ENCODE measurements at places on chromosomes 1 and 21.

GRCh38 chr1:75991497-75992114 lies 59.4 kb upstream of the ASB17 start:
- peak; percentile 85 for DNase-seq

- no peak for DNase-seq
These were observed 17.6 kb downstream of the ENO1 start for GRCh38 chr1:8860738-8861516.

- peak; percentile 11 for DNase-seq
These were observed 273.4 kb upstream of the CACYBP start for GRCh38 chr1:174726167-174726879.

DNA sequence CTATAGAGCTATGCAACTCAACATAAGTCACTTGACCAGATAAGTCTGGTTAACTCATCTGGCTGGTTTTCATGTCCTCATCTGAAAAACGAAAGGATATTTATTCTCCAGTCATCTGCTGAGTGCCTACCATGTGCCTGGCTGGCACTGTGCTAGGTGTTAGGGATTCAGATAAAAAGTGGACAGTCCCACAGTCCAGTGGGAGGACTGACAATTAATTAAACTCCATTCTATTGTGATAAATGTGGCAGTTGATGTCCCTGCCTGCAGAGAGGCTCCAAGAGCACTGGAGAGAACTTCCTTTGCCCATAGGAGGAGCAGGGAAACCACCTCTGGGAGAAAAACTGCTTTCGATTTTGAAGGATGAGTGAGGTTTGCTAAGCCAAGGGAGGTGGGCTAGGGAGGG lies 5.4 kb downstream of the NUAK2 start:
- DNase-seq: no peak

- DNase-seq: no peak
These were observed 11.7 kb upstream of the WNT9A start for GRCh38 chr1:227959325-227959860.

DNA sequence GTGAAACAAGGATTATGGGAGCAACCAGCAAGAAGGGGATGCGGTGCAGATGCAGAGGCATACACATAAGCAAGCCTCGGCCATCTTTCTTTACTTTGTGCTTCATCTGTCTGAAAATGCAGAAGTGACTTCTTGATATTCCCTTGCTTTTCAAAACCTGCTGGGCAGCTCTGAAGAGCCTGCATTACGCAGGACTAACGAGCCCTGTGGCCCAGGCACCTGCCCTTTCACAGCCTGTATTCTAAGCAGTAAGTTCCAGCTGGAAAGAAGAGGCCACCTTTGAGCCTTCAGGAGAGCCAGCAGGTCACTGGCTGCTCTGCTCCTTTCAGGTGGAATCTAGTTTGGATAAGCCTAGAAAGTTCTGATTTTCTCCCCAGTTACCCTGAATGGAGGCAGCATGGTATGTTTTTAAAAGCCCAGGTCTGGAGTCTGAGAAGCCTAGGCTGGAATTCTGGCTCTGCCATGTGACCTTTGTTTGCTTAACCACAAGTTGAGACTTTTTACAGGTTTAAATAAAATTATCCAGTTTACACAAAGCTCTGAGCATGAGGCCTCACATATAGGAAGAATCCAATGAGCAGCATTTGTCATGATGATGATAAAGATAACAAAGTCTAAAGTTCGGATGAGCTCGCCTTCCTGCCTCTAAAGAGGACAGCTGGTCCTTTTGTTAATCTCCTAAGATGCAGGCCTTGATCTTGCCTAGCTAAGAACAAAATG lies 122.9 kb downstream of the UBR4 start:
- no peak for DNase-seq

DNA sequence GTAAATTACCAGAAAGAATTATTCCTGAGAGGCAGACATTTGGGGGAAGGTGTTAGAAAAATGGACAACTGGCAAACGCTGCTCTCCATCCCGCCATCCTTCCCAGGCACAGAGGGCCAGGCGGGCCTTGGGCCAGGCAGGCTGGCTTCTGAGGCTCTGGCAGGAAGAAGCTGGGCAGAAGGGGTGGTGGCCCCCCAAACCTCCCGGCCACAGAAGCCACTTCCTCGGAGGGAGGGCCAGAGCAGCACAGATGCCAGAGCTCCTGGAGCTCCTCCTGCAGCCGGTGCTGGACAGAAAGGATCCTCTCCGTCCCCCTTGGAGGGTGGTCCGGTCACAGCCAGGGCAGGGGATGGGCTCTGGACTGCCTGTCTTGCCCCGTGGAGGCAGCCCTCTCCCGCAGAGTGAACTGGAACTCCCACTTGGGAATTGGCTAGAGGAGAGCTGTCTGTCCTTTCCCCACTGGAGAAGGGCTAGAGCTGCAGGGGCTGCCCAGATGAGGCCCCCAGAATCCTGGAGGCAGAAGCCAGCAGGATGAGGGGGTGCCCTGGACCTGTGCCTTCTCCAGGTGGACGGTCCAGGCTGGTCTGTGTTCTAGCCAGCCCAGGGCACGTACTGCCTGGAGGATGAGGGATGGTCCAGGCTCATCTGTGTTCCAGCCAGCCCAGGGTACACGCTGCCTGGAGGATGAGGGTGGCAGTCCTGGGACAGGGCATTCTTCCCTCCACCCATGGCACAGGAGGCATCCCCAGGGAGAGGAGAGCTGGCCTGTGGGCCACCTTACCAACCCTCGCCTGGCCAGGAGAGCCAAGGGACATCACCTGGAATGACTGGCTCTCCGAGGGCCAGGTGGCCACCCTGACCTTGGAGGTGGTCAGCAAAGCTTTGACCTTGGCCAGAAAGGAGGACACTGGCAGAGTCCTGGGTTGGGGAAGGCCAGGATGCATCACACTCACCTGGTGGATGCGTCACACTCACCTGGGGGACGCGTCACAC lies 47.4 kb upstream of the ACTRT2 start:
- no peak for DNase-seq

GRCh38 chr1:26696119-26696653 lies 371 bp downstream of the ARID1A start:
- peak; percentile 38 for DNase-seq

- DNase-seq: no peak
These were observed 72.1 kb downstream of the SYT2 start for GRCh38 chr1:202638019-202638700.

GRCh38 chr1:8416881-8417280 lies 99.0 kb downstream of the SLC45A1 start:
- no peak for DNase-seq
